Kasumi-1 (cell line): ENCODE measurements at places on chromosomes 11 and 22.

DNA sequence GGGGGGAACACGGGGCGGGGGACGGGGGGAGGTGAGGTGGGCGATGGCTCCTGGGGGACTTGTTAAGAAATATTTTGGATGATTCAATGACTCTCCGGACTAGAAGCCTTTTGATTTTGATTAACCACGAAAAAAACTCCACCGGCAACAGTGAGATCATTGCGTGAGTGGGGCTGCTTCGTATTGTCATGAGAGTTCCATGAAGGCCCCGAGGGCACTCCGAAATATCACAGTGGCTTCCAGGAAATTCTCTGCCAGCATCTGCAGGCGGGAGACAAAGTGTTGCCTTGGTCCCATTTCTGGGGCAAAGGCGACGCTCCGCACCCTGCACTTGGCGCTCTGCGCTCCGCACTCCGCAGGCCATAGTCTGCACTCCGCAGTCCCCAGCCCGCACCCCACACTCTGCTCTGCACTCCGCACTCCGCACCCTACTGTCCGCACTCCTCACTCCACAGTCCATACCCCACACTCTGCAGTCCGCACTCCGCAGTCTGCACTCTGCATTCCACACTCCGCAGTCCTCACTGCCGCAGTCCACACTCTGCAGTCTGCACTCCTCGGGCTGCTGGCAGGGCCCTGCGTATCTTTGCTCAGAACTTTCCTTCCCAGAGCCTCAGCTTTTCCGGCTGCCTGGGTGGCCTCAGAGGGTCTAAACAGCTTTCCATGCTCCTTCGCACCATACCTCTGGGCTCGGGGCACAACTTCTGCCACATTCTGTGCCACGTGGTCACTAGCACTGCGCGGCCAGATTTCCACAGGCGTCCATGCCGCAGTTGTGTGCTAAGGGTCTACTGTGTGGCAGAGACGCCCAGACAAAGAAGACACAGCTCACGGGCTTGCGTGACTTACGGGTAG, 61.1 kb downstream of the LINC01488 start:
- DNase-seq, result no peak

- DNase-seq, result no peak
Measured at GRCh38 chr11:104390651-104391050, 226.7 kb upstream of the PDGFD start.

- no peak for DNase-seq
Measured at GRCh38 chr11:107951155-107951554, 22.9 kb downstream of the RAB39A start.

GRCh38 chr11:112267188-112267591, 6.5 kb upstream of the PLET1 start:
- DNase-seq, result no peak

- no peak for DNase-seq
Measured at GRCh38 chr22:28282405-28283067, 363.5 kb upstream of the PITPNB start.

DNA sequence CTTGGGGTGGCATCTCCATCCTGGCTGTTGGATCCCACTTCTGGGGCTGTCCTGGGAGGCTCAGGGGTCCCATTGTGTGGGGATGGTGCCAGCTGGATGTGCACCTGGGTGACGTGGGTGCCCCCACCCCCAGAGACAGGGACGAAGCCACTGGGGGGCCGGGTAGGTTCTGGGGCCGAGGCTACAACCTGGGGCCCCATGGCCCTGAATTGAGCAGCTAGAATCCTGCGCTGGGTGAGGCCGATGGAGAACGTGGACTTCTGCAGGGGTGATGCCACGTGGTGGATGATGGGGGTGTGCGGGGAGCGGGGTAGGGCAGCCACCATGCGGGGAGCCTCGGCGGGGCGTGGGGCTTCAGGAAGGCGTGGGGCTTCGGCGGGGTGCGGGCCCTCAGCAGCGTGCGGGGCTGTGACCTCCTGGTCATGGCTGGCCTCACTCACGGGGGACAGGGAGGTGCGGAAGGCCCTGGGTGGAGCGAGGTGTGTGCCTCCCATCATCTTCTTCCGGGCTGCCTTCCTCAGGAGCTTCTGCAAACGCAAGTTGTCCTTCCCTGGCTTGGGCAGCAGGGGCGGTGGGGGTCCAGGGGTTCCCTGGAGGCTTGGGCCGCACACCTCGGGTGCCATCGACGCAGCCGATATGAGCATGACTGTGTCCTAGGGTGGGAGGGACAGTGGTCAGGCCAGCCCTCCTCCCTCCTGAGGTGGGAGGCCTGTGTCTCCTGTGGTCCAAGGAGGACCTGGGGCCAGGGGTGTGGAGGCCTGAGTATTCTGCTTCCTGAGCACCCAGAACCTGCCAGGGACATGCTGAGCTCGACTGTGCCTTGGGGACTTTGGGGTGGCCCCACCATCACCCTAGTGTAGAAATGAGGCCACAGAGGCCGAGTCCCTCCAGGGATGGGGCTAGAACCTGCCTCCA, 1.5 kb downstream of the PRR33 start:
- DNase-seq, result no peak

DNA sequence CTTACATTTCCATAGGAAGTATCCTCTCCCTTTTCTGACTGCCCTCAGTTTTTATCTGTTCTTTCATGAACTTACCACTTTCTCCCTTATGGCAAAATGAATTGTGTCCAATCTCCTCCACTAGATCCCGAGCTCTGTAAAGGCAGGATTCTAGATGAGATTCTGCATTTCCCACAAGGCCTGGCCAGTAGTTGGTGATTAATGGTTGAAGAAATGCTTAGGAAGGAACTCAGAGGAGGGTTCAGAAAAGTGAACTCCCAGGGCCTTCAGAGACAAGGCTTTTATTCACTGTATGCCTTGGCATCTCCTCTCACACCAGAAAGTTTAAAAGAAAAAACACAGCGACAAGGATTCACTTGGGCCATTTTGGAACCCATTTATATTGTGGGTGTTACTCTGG, 66.2 kb downstream of the CCDC81 start:
- no peak for DNase-seq

DNA sequence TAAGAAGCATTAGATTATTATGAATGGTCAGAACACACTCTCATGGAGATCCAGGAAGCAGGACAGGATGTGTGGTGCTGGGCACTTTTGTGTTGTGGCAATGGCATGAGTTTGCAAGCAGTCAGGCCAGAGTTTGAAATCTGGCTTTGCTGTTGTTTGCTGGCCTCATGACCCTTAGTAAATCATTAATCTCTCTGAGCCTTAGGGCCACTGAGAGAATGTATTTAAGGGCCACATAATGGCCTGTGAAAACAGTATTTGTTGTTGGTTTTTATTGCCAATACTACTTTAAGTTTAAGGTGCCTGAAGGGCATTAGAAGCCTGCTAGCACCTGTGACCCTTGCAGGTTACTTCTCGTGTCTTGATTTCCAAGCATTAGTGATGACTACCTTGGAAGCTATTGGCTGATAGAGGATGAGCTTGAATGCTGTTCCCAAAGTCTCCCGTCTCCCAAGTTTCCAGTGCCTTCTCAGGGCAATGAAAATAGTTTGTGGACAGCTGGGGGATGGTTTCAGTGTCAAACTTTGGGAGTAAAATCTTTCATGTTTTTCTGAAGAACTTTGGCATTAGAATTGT, 24.6 kb downstream of the STIM1 start:
- no peak for DNase-seq

DNA sequence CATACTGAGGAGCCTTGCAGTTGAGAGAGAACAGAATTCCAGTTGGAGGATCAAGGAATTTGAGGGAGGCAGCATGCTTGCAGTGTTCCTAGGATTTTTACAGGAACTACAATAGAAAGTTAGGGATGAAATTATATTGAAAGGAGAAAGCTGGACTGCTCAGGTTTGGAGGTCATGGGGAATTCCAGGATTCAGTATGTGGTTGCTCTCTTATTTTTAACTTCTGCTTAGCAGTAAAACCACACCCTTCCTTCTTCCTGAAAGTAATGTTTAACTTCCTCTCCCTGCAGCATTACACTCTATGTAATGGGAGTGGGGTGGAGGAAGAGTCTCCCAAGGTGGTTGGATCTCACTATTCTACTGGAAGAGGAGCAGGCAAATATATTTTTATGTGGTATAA, 31.3 kb downstream of the CTNND1 start:
- peak; percentile 79 for DNase-seq

DNA sequence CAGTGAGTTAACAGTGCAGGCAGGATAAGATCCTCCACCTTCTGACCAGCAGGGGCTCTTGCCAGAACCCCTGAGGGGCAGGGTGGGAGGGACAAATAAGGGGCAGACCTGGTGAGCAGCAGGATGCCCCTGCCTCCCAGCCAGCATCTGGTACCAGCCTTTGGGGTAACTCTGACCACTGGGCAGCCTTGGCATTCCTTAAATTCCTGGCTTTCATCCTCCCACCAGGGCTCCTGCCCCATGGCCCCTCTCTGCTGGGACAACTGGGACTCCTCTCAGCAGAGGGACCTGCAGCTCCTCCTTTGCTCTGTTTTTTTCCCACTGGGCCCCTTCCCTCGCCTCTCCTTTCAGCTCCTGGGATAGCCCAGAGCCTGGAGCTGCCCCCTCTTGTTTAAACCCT, 98.0 kb upstream of the CD82 start:
- no peak for DNase-seq

GRCh38 chr11:116853461-116854073, 16.1 kb upstream of the APOA1 start:
- DNase-seq, result peak; percentile 95

- DNase-seq, result no peak
Measured at GRCh38 chr11:19642185-19643158, 70.2 kb upstream of the NAV2 start.

GRCh38 chr22:47148510-47148909, 386.1 kb downstream of the TBC1D22A start:
- DNase-seq, result no peak

DNA sequence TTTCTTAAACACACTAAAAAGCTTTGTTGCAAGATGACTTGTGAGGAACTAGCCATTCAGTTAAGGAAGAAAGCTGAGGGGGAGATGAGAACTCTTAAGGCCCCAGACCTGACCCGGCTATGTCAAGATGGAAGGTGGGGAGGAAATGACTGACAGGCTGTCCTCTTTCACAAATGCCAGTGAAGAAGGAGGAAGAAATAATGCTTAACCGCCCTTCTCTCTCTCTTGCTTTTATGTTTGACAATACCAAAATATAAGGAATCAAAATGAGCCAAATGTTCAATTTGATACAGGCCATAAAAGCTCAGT, 87.4 kb downstream of the AMBRA1 start:
- DNase-seq, result no peak

DNA sequence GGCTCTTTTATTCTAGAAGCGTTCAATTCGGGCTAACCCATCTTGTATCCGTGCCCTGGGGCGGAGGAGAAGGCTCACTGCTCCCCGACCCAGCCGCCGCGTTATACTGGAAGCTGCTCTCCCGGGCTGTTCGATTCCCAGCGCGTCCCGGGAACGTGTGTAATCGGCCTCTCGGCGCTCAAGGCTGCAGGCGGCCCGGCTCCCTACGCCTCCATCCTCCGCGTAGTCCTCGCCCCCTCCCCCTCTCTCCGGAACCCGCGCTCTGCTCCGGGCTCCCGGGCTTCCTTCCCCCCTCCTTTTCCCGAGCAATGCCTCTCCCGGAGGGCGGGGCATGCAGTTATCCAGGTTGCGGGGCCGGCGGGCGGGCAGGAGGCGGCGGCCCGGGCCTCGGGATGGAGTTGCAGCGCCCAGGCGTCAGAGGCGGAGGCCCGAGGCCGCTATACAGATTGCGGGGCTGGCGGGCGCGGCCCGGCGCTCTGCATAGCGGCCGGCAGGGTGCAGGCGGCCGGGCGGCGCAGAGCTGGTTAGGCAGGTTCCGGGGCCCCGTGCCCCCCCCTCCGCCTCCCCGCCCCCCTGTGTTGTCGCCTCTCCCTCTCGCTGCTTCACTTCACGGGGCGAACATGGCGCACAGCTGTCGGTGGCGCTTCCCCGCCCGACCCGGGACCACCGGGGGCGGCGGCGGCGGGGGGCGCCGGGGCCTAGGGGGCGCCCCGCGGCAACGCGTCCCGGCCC, at the start of gene KMT2A:
TSS of gene KMT2A (plus strand) at position 600 of the 732 bp plus-strand sequence. CDS start at position 621, 21 bp downstream.
- peak; percentile 93 for DNase-seq

DNA sequence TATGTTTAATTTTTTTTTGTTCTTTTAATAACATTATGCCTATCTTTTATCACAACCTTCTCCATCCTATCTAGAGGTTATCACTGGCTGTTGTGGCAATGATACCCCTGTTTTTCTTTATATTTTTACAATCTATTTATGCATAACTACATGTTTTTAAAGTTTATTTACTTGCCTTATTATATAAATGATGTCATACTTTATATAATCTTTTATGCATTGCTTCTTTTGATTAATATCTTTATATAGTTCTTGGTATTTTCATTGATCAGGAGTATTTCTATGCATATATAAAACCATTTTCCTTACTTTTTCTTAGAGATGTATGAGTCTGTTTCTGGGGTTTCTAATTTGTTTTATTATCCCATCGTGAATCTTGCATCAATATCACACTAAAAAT, 719.8 kb upstream of the RAG2 start:
- no peak for DNase-seq

- DNase-seq, result no peak
Measured at GRCh38 chr11:94536386-94536785, 7.3 kb upstream of the FUT4 start.

DNA sequence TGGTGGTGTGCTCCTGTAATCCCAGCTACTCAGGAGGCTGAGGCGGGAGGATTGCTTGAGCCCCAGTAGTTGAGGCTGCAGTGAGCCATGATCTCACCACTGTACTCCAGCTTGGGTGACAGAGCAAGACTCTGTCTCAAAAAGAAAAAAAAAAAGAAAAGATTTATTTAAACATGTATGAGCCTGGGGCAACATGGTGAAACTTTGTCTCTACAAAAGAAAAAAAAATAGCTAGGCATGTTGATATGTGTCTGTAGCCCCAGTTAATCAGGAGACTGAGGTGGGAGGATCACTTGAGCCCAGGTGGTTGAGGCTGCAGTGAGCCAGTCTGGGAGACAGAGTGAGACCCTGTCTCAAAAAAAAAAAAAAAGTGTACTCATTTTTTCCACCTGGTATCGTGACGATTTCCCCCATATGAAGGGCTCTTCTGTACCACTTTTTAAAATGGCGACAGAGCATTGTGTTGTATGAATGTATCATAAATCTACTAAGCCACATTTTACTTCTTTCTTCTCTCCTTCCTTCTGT, 16.4 kb upstream of the KCTD14 start:
- no peak for DNase-seq

- DNase-seq, result no peak
Measured at GRCh38 chr11:12537778-12538401, 136.3 kb upstream of the TEAD1 start.

DNA sequence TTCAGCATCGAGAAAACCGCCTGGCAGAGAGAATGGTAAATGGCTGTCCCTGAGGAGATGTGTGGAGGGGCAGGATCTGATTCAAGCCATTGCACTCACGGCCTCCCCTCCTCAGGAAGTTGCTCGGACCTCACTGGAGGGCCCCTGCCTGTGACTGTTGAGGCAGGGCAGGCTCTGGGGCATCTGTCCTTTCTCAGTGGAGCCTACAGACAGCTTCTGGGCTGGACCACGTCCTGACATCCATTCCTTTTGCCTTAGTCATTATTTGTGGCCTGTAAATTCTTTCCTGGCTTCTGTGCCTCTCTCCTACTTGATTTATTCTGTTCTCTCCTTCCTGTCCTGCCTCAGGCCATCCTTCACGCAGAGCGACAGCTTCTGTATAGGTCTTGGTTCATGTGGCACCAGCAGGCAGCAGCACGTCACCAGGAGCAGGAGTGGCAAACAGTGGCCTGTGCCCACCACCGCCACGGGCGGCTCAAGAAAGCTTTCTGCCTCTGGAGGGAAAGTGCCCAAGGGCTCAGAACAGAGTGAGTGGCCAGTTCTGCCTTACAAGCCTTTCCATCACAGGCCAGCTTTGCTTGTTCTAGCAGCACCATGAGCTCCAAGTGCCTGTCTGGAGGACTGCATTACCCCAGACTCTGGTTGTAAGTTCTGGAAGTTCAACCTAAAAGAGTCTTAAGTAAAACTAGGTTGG, 59.6 kb downstream of the PISD start:
- DNase-seq, result no peak

- no peak for DNase-seq
Measured at GRCh38 chr11:61709110-61709509, 28.9 kb downstream of the DAGLA start.
